PC-9 (cell line): ENCODE measurements at places on chromosomes 2 and 18.

GRCh38 chr2:128341621-128342020 lies 23.0 kb upstream of the HS6ST1 start:
- no peaks in the 10 kb centered on the region for H3K27me3 ChIP-seq
- no peaks in the 10 kb centered on the region for H3K4me1 ChIP-seq
- no peak overlapping the region for H3K27ac ChIP-seq
- DNase-seq: no peak

DNA sequence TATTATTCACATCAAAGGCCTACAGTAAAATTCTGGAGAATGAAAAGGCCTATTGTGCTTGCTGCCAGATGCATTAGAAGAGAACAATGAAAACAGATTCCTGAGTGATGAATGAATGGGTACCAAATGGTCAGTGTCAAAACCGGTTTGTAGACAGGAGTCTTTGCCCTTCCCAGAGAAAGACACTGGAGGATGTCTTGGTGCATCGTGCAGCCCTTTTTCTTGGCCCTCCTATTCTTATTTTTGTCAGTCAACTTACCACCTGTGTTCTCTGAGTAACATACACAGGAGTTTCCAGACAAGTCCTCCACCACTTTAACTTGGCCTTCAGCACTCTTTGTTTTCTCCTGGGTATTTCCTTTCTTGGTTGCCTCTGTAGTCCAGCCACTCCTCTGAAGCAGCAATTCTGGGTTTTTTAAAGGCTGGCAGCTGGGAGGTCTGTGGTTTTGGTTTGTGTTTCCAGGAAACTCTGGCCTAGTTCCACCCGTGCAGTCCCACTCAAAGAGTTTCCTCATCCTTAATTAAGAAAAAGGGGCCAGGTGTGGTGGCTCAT lies 29.4 kb downstream of the PSTPIP2 start:
- no peak overlapping the region for H3K27ac ChIP-seq
- H3K36me3 ChIP-seq: no peaks in the 10 kb centered on the region
- peak; percentile 2 for DNase-seq
- no peaks in the 10 kb centered on the region for H3K27me3 ChIP-seq
- no peak overlapping the region for H3K4me3 ChIP-seq

DNA sequence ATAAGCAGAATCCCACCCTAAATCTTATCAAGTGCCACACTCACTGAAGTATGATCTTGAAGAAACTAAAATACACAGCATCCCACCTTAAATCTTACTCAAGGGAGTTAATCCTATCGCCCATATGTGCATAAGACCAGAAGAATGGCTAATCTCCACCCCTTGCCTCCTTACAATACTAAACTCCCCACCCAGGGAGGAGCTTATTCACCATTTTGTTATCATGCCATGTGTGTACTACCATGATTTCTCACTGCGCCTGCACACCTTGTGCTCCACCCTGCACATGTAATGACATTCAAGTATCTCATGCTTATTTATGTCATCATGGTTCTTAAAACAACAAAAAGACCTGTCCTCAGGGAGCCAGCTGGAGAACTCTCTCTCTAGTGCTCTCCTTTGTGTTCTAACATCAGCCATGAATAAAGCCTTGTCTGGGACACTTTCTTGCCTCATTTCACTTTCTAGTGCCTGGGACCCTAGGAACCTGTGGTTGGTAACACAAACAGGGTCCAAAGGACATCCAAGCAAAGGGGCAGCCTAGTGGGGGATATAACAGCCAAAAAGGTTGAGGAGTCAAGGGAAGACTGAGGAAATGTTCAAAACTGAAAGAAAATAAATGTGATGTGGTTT lies 87.4 kb downstream of the SLC66A3 start:
- no peak for DNase-seq
- peaks cover 8% of the 10 kb centered on the region; the same call in 1 of the 2 replicates for H3K4me1 ChIP-seq
- H3K4me3 ChIP-seq: no peak overlapping the region
- no peaks in the 10 kb centered on the region for H3K27me3 ChIP-seq
- 0 out of 2 replicates have a peak, but pooled peaks cover 7% of the 10 kb centered on the region for H3K36me3 ChIP-seq

- no peak overlapping the region for H3K27ac ChIP-seq
- no peak overlapping the region for H3K4me3 ChIP-seq
- DNase-seq: no peak
- no peaks in the 10 kb centered on the region for H3K36me3 ChIP-seq
- no peaks in the 10 kb centered on the region for H3K4me1 ChIP-seq
These were observed 539.4 kb upstream of the ID2 start for GRCh38 chr2:8142461-8142860.
